Jurkat, Clone E6-1 (cell line): ENCODE measurements at places on chromosomes 6 and 20.

GRCh38 chr6:12848964-12849808 is 132.6 kb downstream of the PHACTR1 start:
- no peak for DNase-seq

DNA sequence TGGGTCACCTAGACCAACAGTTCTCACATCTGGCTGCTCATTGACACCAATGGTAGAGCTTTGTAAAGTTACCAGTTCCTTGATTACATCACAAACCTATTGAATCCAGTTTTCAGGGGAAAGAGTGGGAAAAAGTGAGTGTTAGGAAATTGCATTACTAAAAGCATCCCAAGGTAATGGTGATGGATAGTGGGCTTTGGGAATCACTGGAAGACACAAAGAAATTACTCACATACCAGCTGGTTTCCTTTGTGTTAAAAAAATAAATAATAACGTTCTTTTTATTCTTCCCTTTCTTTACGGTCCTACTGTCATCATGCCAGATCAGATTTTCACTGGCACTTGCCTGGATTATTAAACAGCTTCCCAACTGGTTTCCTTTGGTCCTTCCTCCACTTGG is 370.7 kb downstream of the RFPL4B start:
- DNase-seq = no peak

DNA sequence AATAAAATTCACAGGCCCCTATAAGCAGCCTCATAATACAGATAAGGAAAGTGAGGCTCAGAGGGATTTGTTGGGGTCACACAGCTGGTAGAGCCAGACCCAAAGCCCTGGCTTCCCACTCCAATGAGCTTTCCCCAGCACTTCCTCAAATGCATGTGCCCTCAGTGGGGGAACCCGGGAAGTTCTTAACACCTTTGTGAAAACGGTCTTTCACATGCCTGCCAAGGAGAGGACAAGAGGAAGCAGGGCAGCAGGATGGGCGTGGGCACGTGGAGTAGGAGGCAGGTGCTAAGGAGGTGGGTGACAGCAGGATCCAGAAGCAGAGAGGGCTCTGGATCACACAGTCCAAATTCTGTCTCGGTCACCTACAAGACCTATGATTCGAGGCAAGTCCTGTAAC is 598 bp downstream of the PI16 start:
- no peak for DNase-seq

GRCh38 chr6:22281341-22282085 is 15.3 kb downstream of the PRL start:
- DNase-seq = no peak

DNA sequence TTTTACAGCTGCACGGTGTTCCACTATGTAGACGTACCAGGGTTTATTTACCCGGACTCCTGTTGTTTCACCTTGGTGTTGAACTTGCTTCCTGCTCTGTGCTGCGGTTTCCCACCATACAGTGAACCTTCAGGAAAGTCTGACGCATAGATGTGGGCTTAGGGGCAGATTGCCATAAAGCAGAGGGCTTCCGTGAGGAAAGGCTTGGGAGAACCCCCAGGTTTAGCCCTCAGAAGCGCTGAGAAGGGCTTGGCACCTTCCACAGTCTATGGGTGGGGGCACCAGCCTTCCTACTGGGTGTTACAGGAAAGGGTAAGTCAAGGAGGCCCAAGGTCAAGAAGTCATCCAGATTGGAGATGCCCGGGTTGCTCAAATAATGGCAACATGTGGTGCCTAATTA is 19.2 kb upstream of the MRPS18A start:
- peak; percentile 51 for DNase-seq

DNA sequence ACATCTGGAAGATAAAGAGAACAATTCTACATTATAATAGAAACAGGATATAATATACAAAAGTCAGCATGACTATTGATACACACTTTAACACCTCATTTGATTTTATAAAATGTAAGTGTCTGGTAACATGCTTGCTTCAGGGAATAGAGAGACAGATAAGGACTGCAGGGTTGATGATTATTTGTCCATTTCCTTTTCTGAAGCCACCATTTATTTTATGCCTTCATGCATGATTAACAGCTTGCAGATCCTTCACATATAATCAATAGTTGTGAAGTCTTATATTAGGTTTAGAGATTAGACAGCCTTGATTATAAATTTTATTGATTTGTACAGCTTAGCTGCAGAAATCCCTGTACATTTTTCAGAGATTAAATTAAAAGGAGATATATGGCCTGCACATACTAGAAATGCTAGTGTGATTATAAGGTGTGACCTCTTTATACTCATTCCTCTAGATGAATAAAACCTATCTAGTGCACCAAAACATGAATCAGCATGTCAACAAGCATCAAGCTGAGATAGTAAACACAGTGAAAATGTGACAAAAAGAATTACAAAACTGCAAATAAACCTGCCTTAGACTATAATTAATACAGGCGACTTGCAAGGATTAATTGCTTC is 198.8 kb upstream of the THEMIS start:
- DNase-seq = no peak

- DNase-seq = no peak
Measured at GRCh38 chr6:1390946-1391799, 1.8 kb downstream of the FOXF2 start.

DNA sequence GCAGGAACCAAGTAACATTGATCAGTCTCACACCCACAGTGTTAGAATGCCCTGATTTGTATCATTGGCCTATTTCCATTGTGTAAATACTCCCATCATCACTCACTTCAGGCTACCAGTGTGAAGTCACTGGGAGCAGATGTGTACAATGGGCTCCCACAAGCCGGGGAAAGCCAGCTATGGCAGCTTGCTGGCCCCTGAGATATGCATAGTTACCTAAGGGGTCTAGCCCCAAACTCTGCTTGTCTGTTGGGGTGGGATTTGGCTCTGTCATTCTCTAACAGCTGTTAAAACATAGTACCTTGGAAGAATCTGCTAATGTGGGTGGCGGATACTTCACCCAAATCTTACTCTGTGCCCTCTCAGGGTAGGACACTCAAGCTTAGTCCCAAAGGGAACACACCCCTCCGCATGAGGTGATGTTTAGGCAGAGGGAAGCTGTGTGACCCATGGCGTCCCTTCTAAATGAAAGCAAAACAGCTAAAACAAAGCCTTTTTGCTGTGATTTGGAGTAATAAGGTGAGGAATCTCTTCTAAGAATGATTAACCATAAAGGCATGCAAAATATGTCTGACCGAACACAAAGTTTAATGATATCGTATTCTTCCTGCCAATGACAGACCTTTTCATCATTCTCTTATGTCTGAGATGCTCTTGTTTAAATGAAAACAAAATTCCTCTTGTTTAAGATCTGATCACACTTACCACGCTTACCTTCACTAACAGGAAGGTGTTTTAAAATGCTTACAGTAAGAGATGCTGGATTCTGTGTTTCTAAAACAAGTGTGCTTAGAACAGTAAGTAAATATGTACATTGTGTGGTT is 45.9 kb upstream of the PXDC1 start:
- no peak for DNase-seq
